ENCODE measurements at places on chromosomes 16 and 17. TPM values are rescaled to one million over a fixed set of nuclear protein-coding genes. Genes with fewer than 3 reads are reported as not detected.

DNA sequence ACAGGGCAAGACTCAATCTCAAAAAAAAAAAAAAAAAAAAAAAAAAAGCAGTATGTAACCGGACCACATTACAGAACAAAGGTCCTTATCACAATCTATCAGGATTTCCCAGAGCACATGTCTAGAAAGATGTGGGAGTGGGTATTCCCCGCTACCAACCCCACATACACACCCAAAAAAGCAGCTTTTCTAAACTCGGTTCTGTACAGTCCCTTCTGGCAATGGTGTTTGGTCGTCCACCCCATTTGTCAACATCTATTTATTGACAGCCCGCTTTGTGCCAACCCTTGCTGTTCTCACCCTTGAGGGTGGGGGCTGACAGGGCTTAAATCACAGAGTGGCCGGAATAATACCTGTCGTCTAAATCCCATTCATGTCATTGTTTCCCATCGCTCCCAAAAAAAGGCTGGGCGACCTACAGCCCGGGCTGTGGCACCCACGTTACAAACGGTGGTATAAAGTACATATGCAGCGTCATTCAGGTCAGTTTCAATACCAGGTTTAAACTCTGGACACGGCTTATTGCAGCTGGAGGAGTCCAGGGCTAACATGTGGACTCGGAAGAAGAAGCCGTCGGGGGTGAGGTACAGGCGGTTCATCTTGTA, 3.6 kb downstream of the C17orf58 start:
- DNase-seq = no peak

- no peak for DNase-seq
These were observed 151.9 kb downstream of the MSI2 start for GRCh38 chr17:57408071-57408811.

- DNase-seq = no peak
These were observed 510 bp upstream of the RAB40B start for GRCh38 chr17:82698974-82699442.

DNA sequence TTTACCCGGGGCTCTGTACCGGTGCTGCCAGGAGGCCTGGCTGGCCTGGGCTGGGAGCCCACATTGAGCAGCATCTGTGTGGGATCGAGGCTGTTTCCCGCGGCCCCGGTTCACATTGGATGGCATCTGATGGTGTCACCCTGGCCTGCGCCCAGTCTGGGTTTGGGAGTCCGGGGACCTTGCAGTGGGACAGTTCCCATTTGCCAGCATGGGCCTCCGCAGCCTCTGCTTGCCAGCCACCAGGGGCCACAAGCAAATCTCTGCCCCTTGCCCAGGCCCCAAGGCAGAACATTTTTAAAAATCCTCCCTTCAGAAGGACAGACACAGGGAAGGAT, 64.5 kb downstream of the BANP start:
- no peak for DNase-seq

GRCh38 chr17:31560616-31561235, 169.3 kb downstream of the RAB11FIP4 start:
- DNase-seq = peak; percentile 54

- DNase-seq = no peak
These were observed 8.1 kb downstream of the ZC3H7A start for GRCh38 chr16:11788914-11789313.

GRCh38 chr17:9028988-9029570, 7.8 kb downstream of the NTN1 start:
- DNase-seq = no peak

- no peak for DNase-seq
These were observed 321.5 kb downstream of the MAP2K4 start for GRCh38 chr17:12342161-12342560.

DNA sequence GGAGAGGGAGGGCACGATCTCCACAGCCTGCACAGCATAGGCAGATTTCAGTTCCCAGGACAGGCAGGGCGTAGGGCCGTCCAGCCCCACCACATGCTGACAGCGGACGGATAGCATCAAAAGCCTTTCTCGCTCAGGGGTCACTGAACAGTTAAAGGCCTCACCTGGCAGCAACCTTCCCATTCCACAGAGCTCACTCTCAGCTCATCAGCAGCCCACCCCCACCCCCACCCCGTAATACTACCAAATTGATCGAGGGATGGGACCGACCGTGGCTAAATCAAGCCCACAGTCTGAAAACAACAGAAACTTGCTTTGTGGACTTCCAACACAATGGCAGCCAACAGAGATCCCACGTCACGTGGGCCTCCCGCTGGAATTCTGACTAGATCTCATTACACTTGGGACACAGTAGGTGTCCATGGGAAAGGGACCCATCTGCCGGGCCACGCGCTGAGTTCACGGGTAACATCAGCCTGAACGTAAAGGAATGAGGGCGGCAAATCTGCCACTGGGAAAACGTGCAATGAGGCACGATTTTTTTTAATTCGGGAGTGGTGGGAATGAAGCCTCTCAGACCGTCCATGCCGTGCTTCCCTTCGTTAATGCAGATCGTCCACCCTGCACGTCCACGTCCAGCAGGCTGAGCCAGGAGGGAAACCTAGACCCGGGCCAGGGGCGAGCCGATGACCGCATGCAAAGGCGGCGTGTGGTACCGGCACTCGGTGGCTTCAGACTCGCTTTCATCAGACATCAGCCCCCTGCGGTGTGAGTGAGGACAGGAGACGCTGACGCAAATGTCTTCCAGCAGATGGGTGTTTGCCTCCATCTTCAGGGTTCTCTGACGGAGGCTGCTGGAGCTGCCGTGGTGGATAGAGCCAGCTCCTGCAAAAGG, 92.1 kb downstream of the TBC1D16 start:
- no peak for DNase-seq

DNA sequence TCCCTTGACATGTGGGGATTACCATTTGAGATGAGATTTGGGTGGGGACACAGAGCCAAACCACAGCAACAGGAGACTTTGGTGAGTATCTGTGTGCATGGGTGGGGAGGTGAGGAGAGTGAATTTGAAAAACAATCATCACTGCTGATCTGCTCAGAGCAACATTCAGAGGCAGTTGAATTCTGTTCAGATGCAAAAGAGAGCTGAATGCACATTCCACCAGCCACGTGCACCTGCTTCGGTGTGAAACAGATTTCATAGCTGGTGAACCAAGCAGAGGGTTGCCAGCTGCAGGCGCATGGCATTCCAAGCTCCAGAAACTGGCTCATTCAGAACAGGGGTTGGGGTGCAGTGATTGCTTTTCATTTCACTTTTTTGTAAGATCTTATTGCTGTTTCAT, 233.1 kb upstream of the FOXF1 start:
- no peak for DNase-seq

DNA sequence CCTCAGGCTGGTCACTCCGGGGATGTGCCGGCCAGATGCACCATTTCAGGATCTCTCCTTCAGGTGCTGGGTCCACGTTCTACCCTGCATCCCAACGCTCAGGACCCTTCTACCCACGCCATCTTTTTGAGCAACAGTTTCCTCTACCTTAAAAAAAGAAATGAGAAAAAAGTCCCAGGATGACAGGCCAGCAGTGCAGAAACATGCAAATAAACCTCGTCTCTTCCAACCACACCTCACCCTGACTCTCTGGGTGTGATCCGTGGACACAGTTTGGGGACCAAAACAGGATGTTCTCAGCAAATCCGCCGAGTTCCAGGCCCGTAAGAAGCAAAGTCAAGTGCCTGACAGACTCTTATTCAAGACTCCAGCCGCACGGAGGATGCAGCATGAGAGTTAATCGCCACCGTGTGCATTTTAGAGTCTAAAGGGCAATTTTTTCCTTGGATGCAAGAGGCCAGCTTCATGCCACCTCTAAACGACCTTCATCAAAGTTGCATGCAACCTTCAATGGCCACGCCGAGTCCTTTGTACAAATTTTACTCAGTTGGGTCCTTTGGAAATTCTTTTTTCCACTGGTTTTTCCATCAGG, 99.6 kb downstream of the ZFHX3 start:
- DNase-seq = no peak

DNA sequence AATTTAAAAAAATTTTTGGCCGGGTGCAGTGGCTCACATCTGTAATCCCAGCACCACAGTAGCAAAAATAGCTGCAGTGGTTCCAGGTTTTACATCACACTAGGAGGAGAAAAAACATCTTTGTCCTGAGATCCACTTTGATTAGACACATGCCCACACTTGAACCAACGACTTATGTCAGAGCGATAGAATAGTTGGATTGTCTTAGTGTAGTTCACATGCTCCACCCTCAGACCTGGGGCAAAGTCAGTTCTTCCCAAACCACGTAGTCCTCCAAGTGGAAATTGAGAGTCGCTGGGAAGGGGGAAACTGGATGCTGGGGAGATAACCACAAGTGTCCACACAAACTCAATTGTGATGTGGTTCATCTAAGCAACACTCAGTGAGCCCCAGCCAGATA, 11.4 kb upstream of the ITGAM start:
- no peak for DNase-seq

DNA sequence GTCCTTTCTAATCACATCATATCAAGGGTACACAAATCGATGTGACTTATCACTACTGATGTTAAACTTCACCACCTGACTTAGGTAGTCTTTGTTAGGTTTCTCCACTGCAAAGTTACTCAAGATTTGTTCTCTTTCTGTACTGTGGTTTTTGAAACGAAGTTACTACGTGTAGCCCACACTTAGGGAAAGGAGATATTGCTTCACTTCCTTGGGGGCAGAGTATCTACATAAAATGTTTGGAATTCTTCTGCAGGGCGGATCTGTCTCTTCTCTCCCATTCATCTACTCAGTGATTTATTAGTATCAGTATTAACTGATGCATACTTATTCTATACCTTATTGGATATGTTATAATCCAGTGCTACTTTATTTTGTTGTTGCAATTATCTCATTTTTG, 403.6 kb upstream of the MON1B start:
- no peak for DNase-seq

DNA sequence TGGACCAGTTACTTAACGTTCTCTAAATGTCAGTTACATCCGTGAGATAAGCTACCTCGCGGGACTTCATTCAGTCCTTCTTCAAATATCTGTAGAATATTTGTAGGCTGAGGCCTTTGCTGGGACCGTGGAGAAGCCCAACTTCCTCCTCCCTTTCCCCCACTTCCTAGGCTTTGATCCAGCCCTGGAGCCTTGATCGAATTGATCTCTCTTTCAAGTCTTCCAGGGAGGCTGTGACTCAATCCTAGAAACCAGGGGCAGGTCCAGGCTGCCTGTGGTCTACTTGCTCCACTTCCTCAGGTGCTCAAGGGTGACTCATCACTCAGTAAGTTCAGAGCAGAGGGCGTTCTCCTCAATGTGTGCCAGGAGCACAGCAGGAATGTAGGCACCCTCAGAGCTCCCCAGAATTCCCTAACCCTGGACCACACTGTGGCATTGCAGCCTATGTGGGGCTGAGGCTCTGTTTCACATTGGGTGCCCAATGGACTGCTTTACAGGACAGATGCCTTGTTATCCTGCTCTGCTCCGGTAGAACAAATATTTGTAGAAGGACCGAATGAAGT, 11.2 kb upstream of the CEP20 start:
- peak; percentile 96 for DNase-seq

DNA sequence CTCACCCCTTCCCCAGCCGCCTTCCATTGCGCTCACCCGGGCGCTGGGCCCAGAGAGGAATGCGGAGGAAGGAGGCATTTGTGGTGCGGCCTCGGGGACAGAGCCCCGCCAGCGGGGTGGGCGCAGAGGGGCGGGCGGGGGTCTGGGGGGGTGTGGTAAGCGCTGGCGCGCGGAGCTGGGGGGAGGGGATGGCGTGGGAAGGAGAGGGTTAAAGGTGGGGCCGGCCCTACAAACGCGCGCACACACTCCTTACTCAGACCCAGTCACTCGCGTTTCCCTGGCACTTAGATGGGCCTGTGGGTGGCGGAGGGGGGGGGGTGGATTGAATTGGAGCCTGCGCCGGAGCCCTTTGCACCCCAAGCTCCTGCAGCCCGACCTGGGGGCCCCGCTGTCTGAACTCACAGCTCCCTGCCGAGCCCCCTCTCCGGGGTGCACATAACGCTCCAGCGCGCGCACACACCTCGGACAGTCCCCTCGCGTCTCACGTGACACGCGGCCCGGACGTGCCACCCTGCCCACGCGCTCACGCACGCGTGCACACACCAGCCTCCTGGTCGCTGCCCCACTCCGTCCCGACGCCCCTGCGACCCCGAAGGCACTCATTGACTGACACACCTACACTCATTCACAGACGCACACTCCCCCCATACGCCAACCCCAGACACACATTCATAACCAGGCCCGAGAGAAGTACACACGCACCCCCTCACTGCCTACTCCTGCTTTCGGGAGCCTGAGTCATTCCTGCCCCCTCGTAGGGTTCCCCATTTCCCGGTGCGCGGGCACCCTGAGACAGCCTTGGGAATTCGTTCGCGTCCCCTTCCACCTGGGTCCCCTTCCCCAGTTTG, 844 bp downstream of the TBKBP1 start:
- DNase-seq = peak; percentile 65

GRCh38 chr16:78396673-78397072, 297.2 kb downstream of the WWOX start:
- no peak for DNase-seq

MMP15 gene
- total RNA-seq = 14.5 TPM

HS3ST4 gene
- not detected for total RNA-seq

TBC1D26 gene
- not detected for total RNA-seq

TRIM16 gene
- 13.3 TPM for total RNA-seq

Data from MG63 (cell line).